ENCODE measurements at places on chromosomes 11 and 22.

DNA sequence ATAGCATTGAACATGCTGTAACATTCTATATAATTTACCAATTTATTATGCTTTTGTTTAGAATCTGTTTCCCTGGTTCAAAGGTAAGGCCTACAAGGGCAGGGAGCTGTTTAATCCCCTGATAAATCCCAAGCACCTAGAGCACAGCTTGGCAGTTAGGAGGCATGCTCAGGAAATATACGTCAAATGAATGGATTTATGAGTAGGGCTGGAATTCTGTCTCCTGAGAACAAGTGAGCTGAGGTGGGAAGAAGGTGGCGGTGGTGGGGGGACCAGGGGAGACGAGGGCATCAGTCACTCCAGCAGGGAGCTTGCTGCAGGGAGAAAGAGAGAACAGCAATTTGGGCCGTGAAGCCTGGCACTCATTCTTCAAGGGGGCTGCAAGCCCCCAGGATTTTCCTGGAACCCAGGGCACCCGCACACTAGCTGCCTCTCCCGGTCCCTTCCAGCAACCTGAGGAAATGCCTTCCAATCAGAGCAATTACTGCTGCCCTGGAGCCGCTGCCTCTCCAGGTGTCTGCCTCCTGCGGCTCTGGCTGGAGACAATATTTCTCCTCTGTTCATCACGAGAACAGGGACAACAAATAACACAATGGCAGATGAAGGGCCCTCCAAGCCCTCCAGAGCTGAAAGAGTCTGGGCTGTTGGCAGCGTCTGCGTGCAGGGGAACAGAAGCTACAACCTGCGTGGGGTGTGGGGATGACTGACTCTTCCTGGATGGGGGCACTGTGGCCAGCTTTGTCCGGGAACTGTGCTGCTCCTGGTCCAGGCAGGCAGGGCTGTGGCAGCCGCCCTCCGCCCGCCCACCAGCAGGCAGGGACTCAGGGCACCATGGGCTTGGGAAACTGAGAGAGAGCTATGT, 233.4 kb downstream of the ST3GAL4 start:
- no peak for DNase-seq

- no peak for DNase-seq
Observed at GRCh38 chr11:120703358-120704152, 192.0 kb downstream of the GRIK4 start.

DNA sequence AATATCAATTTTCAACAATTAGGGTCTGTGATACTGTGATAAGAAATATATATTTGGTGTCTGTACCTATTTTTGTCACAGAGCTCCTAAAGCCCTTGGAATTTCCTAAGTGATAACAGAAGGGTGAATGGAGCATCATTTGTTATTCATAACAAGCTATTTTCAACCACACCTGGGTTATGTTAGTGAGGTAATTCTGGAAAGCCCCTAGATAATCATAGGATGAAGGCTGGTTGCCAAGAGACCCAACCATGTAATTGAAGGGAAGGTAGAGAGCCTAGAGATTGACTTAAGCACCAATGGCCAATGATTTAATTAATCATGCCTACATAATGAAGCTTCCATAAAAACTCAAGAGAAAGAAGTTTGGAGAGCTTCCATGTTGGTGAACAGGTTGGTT, 109.4 kb downstream of the KIF18A start:
- DNase-seq = no peak

GRCh38 chr11:65569973-65570918, at the start of gene ZNRD2:
TSS of gene ZNRD2 (plus strand) at chr11:65570477. CDS start at chr11:65570492, 15 bp downstream.
- peak; percentile 99 for DNase-seq

DNA sequence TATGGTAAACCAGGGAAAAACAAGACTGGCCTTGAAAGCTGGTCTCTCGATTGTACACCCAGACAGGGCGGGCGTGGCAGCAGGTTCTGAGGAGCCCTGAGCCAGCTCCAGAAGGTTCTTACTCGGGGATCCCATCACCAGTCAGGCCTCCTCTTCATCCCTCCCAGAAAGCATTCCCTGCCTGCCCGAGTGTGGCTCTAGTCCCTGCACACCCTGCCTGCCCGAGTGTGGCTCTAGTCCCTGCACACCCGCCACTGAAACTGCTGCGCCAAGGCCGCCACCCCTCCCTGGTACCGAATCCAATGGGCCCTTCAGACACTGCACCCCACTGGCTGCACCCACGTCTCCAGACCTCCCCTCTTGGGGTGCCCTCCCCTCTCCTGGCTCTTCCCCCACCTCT, 30.1 kb downstream of the KIAA0930 start:
- DNase-seq = no peak

- no peak for DNase-seq
Observed at GRCh38 chr11:14588681-14589080, 54.9 kb upstream of the PDE3B start.

DNA sequence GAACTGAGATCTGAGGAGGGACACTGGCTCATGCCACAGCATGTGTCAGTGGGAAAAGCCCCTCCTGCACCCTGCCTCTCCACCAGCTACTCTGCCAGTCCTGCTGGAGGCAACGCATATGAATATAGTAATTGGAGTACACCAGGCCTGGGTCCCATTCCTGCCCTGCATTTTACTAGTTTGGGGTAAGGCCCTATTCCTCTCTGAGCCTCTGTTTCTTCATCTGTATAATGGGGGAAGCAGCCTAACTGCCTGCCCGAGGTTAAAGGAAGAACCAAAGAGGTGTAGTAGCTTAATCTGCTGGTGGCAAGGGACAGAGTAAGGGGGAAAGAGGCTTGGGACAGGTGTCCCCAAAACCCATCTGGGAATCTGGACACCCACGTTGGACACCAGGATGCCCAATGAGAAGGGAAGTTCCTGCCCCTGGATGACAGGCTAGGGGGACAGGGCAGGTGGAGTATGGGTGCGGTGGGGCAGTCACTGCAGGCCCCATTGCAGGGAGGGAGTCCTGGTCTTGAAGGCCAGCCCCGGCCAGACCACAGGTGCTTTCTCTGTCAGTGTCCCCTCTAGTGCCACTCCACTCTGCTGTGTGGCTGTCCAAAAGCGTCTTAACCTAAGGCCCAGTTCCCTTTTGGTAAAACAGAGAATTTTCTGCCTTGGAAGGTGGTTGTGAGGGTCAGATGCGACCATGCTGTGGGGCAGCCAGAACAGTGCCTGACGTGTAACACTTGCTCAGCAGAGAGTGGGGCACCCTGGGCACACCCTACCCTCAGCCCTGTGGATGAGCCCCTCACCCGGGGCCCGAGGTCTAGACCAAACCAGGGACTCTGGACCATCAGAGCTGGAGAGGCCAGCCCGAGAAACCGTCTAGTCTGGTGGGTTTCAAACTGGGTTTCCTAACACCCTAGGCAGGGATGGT, 11.5 kb downstream of the TSKU start:
- DNase-seq = no peak

- no peak for DNase-seq
Observed at GRCh38 chr11:78796956-78797355, 222.3 kb upstream of the NARS2 start.

- DNase-seq = no peak
Observed at GRCh38 chr11:120207512-120207911, 3.3 kb upstream of the OAF start.

GRCh38 chr11:44621140-44621681, 55.7 kb downstream of the CD82 start:
- no peak for DNase-seq

GRCh38 chr11:120883404-120884080, 140.4 kb upstream of the TBCEL start:
- no peak for DNase-seq

GRCh38 chr11:118930094-118930712, 4.5 kb upstream of the BCL9L start:
- DNase-seq = peak; percentile 78

GRCh38 chr22:16827506-16827905, 2.3 kb upstream of the XKR3 start:
- DNase-seq = no peak

DNA sequence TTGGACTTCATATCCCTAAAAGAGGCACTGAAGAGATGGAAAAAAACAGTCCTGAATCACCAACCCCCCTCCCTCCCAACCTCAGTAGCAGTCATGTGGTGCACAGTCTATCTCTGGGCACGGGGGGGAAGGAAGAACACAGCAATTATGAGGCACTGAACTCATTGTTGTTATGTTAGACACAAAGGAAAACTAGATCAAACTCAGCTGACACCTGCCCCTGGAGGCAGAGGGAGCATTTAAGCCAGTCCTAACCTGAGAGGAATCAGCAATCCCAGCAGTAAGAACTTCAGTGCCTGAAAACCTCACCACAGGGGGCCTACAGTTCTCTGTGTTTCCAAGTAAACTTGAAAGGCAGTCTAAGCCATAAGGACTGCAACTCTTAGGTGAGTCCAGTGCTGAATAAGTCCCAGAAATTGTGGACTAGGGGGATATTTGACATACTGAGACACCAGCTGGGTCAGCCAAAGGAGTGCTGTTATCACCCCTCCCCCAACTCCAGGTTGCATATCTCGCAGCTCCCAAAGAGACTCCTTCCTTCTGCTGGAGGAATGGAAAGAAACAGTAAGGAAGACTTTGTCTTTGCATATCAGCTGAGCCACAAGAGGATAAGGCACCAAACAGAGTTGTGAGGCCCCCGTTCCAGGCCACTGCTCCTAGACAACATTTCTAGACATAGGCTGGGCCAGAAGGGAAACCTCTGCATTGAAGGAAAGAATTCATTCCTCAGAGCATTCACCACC, 72.5 kb downstream of the GLYATL1 start:
- DNase-seq = no peak

DNA sequence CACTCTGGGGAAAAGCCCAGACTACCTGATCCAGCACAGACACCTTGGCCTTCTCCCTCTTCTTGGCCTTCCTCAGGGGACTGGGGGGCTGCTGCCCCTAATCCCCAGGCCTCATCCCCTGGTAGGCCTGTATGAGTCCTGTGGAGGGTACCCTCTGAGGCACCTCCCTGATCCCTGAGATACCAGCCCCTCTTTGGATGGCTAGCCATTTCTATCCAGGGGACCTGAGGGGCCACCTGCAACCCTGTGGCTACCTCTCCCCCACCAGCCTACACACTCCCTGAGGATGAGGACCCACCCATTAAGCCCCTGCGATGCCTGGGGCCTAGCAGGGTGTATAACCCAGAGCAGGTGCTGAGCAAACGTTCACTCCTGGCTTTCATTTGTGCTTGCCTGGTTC, 54.6 kb downstream of the HIRA start:
- DNase-seq = no peak

- no peak for DNase-seq
Observed at GRCh38 chr11:108802492-108802891, 137.6 kb downstream of the DDX10 start.
